ENCODE measurements at places on chromosomes 1 and 21. TPM values are rescaled to one million over a fixed set of nuclear protein-coding genes. Genes with fewer than 3 reads are reported as not detected.

Gene PADI2
- 0.14 TPM for total RNA-seq

Gene PCAT6
- not detected for total RNA-seq

Gene OR2L8
- 0.30 TPM for total RNA-seq

Gene MOB3C
- total RNA-seq, result 19.3 TPM

Gene S100B
- 0.20 TPM for total RNA-seq

Gene KDF1
- total RNA-seq, result not detected

Gene MTMR11
- total RNA-seq, result 6.8 TPM

Gene EXO1
- 39.5 TPM for total RNA-seq

Gene MGST3
- total RNA-seq, result 101 TPM

Gene SLC6A17
- 0.02 TPM for total RNA-seq

Gene WNT9A
- total RNA-seq, result 0.25 TPM

Gene S1PR1
- 229 TPM for total RNA-seq

Gene RBP7
- total RNA-seq, result not detected

Gene MYOC
- total RNA-seq, result not detected

Gene SYT2
- not detected for total RNA-seq

Gene LAMB3
- total RNA-seq, result 1.6 TPM

Gene SPOCD1
- not detected for total RNA-seq

Gene EYA3
- total RNA-seq, result 28.1 TPM

Gene KPRP
- not detected for total RNA-seq

Gene KRTAP6-1
- not detected for total RNA-seq

Gene TMEM269
- total RNA-seq, result 0.23 TPM

Gene DMRTA2
- total RNA-seq, result not detected

Gene CLCA4
- not detected for total RNA-seq

Gene FAM177B
- total RNA-seq, result not detected

Gene C2CD2
- total RNA-seq, result 5.3 TPM

Gene MROH9
- not detected for total RNA-seq

Gene LEMD1
- total RNA-seq, result not detected

Gene ATP6V1G3
- not detected for total RNA-seq

Gene SLC37A1
- 10.1 TPM for total RNA-seq

Gene CD1D
- not detected for total RNA-seq

Gene KRTAP7-1
- not detected for total RNA-seq

Gene TDRD5
- total RNA-seq, result not detected

Gene HCRTR1
- not detected for total RNA-seq

Gene ZCCHC17
- 24.5 TPM for total RNA-seq

Gene COL11A1
- not detected for total RNA-seq

Gene ABCA4
- total RNA-seq, result not detected

Gene LCE2A
- total RNA-seq, result not detected

Gene CCDC30
- total RNA-seq, result 2.2 TPM
